ENCODE measurements at places on chromosomes 6 and 20.

DNA sequence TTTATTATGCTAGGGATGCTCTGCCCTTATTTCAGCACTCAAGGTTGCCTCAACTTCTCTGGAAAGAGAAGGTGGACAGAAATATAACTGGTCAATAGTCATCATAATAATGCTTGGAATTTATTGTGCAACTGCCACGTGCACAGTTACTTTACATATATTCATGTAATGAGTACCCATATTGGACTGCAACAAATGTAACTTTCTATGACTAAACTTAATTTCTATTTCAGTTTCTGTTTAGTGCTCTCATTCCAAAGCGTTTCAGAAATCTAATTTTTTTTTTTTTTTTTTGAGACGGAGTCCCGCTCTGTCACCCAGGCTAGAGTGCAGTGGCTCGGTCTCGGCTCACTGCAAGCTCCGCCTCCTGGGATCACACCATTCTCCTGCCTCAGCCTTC is 28.3 kb upstream of the CD83 start:
- no peak for DNase-seq

DNA sequence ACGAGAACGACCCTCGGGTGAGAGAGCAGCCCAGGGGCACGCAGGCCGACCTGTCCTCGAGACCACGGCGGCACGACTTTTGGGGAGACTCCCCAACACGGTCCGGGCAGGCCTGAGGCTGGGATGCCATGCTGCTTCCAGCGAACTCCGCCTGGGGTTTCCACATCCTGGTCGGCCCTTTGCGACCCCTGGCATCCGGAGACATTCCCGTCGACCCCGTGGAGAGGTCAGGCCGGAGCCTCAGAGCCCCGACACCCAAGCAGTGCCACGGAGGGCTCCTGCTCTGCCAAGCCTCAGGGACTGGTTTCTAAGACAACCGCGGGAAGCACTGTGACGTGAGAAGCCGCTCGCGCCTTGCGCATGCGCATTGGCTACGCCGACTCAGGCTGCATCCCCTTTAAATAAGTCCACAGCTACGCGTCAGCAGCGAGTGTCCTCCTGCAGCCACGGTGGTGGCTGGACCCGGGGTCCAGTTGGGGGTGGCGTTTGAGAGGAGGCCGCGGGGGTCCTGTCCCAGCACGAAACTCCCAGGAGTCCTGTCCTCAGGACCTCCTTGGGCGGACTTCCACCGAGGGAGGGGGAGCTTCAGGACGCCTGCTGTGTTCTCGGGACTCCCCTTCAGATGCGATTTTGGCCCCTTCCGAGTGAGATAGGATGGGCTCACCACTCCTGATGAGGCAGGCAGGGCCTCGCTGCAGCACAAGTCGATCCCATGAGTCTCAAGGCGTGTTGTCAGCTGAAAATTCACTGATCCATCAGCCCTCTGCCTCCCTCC is 1089.3 kb upstream of the DEFB115 start:
- peak; percentile 39 for DNase-seq

GRCh38 chr20:57250607-57251343 is 15.7 kb downstream of the BMP7 start:
- DNase-seq, result no peak

GRCh38 chr6:12590901-12591300 is 125.7 kb upstream of the PHACTR1 start:
- DNase-seq, result no peak

DNA sequence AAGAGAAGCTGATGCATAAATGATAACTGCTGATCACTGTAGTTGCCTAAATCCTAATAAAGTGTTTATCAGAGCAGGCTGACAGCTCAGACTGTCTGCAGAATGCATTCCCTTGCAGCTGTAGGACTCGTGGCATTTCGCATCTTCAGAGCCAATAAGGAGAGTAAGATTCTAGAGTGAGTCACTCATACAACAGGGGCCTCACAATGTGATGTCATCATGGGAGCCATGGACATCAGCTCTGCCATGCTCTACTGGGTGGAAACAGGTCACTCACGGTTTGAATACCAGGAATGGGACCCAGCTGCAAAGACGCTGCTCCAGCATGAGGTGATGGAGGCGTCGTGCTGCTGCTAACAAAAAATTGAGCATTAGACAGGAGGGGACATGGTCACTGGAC is 7.4 kb downstream of the FAM209B start:
- DNase-seq, result no peak

DNA sequence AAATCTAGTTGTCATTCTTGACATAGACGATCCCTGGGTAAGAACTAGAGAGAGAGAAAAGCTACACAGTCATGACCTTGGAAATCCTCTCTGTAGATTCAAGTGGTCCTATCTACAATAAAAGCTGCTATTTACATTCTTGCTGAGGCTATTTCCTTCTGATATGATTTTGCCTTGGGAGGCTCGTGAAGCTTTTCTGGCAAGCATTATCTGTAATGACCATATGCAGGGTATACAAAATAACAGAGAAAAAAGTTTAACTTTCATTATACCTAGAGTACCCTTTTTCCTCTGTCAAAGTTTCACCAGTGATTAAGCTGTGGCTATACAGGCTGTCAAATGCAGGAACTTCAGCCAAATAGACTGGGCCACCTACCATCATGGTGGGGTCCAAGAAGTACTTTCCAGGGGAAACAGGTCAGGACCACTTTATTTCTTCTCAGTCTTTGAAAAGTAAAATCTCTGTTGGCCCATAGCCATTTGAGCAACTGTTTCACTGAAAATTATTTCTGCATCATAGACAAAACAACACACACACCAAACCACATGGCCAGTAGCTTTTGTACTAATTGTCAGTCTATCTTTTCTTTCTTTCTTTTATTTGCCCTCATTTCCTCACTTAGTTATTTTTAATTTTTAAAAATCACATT is 677.0 kb upstream of the ID4 start:
- DNase-seq, result no peak

- no peak for DNase-seq
Measured at GRCh38 chr6:105968603-105969333, 117.4 kb upstream of the PRDM1 start.

GRCh38 chr20:16517946-16518783 is 55.1 kb downstream of the KIF16B start:
- no peak for DNase-seq

- DNase-seq, result peak; percentile 25
Measured at GRCh38 chr20:37231947-37232630, 29.5 kb downstream of the GHRH start.

DNA sequence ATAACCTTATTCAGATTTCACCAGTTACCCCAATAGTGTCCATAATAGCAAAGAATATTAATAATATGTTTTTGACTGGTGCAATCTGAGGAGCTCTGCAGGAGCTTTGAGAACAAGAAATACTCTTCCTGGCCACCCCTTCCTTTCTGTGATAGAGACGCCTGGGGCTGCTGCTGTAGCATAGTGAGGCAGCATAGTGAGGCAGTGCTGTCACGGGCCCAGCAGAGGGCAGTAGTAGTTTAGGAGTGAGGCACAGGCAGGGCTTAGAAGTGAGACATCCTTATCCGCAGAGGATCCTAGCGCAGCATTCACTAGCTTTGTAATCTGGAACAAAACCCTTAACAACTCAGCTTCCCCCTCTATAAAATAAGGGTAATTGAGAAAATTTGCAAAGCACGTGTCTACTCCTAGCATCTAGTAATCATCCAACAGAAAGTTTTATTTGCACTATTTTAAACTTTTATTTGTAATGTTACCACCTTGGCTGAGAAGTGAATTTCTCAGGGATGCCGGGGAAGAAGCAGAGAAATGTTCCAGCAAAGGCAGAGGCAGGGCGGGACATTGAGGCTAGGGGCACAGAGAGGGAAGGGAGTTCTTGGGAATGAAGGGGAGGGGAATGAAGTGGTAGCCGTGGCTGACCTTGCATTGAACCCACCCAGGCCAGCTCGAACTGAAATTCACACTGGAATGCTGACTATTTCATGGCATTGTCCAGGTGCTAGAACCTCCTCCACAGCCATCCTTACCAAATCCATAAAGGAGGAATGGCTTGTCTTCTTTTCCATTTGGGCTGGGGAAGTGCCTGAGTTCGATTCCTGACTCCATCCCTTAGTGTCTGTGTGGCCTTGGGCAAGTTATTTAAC is 78.8 kb downstream of the CDS2 start:
- peak; percentile 76 for DNase-seq

- no peak for DNase-seq
Measured at GRCh38 chr6:15017261-15017660, 228.6 kb upstream of the JARID2 start.

DNA sequence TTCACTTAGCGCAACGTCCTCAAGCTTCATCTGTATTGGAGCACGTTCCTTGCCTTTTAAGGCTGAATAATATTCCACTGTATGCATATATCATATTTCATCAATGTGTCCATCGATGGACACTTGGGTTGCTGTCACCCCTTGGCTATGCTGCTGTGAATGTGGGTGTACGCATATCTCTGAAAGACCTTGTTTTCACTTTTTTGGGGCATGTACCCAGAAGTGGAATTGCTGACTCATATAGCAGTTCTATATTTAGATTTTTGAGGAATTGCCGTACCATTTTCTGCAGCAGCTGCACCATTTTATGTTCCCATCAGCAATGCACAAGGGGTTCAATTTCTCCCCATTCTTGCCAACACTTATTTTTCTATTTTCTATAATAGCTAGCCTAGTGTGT is 22.8 kb upstream of the SLC23A2 start:
- no peak for DNase-seq

GRCh38 chr6:16684195-16684689 is 77.0 kb downstream of the ATXN1 start:
- DNase-seq, result no peak

DNA sequence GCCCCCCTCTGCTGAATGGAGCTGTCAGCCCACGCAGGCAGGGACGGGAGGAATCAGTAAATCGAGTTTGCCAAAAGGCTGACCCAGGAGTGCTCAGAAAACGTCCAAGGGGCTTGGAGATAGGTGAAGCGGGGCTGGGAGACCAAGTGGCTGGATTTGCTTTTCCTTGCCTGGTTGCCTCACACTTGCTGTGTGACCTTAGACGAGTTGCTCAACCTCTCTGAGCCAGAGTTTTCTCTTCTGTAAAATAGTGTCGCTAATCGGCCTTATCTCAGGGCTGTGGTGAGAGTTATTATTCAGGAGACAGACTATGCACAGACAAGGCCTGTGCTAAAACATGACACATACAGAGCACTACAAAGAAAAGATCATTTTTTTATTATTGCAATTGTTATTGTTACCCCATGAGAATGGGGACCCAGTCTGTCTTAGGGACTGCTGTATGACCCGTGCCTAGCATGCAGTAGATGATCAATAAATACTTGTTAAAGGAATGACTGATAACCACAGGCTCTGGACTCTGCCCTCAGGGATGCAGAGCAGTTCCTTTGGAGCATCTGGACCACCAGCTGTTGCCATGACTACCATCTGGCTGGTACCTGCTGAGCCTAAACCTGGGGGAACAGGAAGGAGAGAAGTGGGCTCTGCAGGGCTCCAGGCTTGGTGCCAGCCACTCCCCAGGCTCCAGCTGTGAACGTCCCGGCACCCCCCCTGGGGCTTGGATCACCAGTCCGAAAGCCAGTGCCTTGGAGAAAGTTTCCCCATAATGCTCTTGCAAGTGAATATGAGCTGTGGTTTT is 901 bp downstream of the KCNK15 start:
- no peak for DNase-seq

DNA sequence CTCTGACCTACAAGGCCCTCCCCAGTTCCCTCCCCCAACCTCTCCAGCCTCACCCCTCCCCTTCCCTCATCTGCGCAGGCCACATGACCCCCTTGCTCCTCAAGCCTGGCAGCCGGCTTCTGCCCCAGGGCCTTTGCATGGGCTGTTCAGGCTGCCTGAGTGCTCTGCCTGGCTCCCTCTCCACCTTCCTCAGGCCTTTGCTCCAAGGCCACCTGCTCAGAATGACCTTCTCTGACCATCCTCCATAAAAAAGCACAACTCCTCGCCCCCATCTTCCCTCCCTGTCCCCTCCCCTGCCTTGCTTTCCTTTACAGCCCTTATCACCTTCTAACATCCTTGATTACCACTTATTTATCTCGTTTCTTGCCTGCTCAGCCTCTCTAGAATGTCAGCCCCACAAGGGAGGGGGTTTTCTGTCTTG is 38.7 kb downstream of the SPDEF start:
- DNase-seq, result no peak

DNA sequence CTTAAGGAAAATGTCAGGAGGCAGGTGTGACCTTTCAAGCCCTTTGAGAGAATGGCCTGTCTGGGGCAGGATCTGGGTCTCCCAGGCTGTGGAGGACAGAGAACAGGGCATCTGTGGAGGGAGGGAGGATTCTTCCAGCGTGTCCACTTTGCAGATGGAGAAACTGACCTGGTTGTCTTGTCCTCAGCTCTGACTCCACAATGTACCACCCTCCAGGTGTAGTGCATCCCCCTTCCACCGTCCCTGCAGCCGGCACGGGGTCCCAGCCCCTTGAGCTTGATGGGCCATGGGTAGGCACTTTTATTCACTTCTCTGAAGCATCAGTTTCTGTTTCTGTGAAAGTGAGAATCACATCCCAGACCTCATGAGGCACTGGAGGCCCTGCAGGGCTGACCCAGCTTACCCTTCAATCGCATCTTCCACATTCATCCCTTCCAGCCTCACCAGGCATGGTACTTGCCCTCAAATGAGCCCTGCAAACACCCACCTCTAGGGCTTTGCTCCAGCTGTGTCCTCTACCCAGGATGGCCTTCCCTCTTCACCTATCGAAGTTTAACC is 4.6 kb upstream of the TGM2 start:
- DNase-seq, result no peak

- DNase-seq, result no peak
Measured at GRCh38 chr6:133894369-133894768, 5.5 kb downstream of the TCF21 start.

- DNase-seq, result no peak
Measured at GRCh38 chr6:108363889-108364313, 69.0 kb downstream of the AFG1L start.

DNA sequence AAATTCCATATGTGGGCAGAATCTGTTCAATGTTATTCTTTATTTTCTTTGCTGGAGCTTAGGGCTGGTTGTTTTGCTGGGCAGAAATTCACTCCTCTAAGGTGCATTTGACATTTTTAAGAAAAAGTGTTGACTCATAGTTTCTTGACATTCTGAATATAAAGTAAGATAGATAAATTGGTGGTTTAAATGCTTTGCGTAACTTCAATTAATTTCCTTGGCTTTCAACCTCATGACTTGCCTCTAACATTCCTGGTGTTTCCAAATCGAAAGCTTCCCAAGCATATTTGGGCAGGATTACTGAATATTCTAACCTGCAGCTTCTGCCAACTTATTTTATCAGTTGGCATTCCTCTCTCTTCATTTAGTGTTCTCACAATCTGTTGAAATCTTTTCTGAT is 718.7 kb upstream of the ADGRB3 start:
- DNase-seq, result no peak

DNA sequence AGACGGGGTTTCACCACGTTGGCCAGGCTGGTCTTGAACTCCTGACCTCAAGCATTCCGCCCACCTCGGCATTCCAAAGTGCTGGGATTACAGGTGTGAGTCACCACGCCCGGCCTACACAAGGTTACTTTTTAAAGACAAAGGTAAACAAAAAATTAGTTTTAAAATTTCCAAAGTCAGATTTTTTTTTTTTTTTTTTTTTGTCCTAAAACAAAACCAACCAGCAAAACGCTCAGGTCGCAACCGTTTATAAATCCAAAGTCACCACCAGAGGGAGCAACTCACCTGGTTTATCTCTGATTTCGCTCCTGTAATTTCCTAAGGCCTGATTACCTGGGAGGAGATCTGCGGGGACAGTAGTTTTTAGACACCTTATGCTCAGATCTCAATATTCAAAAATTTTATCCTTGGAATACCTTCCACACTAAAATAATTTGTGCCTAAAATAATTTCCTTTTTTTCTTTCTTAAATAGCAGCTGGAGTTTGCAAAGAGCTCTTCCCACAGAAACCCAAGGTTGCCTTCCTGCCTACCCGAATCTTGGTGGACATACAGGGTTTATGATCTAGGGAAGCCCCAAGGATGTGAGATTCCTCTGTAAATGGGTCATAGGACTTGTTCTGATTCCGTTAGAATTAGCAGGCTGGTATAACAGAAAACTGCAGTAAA is 19.8 kb upstream of the TREM1 start:
- no peak for DNase-seq

Data from right lobe of liver (tissue), 6 donors.